Adrenal gland (tissue), 19 donors: ENCODE measurements at places on chromosomes 4 and X. TPM values are rescaled to one million over a fixed set of nuclear protein-coding genes. Genes with fewer than 3 reads are reported as not detected.

- no peaks in the 10 kb centered on the region for H3K4me1 ChIP-seq
- no peak overlapping the region for H3K4me3 ChIP-seq
- no peak overlapping the region for H3K27ac ChIP-seq
- H3K27me3 ChIP-seq, result no peaks in the 10 kb centered on the region
- DNase-seq, result peak; percentile 39
Observed at GRCh38 chr4:16001484-16001858, 38.5 kb upstream of the FGFBP2 start.

DNA sequence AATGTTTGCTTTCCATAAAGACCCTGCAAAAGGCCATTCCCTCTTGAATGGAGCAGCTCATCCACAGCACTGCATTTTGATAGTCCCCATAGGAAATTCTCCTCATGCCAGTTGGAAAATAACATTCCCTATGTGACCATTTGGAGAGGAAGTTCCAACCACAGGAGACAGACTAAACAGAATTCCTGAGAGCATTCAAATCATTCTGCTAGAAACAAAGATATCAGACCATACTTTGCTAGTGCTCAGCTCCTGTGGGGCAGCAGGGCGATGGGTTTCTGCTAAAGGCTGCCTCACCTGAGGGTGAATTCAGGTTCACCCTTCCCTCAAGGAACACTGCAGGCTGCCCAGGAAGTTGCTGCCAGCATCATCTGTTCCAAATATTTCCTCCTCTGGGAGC is 58.8 kb downstream of the LNX1 start:
- H3K36me3 ChIP-seq, result no peaks in the 10 kb centered on the region
- H3K27me3 ChIP-seq, result no peaks in the 10 kb centered on the region
- H3K4me1 ChIP-seq, result no peaks in the 10 kb centered on the region
- H3K4me3 ChIP-seq, result no peak overlapping the region

DNA sequence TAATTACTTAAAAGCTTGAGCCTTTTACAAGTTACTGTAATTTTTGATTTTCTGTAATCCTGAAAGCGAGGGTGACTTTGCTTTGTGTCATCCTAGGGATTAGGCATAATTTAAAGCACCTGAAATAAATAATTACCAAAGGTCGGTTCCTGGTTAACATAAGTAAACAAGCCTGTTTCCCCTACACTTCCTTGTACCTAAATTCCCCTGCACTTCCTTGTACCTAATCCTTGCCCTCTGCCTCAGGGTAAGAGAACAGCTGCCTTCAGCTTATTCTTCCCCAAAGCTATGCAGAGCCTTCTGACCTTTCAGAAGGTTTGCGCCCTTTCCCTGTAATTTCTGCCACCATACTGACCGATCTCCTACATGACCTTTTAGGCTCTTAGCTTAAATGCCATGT is 166.1 kb upstream of the PDE5A start:
- no peak overlapping the region for H3K27ac ChIP-seq
- no peaks in the 10 kb centered on the region for H3K27me3 ChIP-seq
- no peak overlapping the region for H3K4me3 ChIP-seq

DNA sequence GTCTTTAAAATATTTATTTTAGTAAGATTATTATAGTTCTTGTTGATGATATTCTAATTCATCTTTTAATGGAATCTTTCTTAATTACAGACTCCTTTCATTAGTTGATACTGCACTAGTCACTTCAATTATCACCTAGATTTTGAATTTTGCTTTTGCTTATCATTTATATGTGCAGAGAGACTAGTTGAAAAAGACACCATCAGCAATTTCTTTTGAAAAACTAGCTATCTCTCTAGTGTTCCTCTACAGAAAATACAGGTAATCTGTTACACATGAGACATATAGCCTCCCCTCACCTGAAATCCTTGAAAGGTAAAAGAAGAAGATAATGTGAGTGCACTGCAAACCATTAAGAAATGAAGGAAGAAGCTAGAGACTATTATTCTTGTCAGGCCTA is 31.3 kb downstream of the GPRIN3 start:
- H3K4me1 ChIP-seq, result no peaks in the 10 kb centered on the region
- no peaks in the 10 kb centered on the region for H3K36me3 ChIP-seq

- no peak overlapping the region for H3K27ac ChIP-seq
- H3K27me3 ChIP-seq, result no peaks in the 10 kb centered on the region
- no peak overlapping the region for H3K4me3 ChIP-seq
- DNase-seq, result no peak
- H3K36me3 ChIP-seq, result no peaks in the 10 kb centered on the region
Observed at GRCh38 chrX:16990839-16991238, 44.4 kb downstream of the REPS2 start.

- peak; percentile 70 for DNase-seq
- no peaks in the 10 kb centered on the region for H3K4me1 ChIP-seq
- no peaks in the 10 kb centered on the region for H3K36me3 ChIP-seq
- H3K27ac ChIP-seq, result no peak within 1 kb of the TSS
Observed at GRCh38 chrX:102515975-102516941, at the start of gene TMSB15A. Gene TMSB15A (minus strand): TSS chrX:102516739.

DNA sequence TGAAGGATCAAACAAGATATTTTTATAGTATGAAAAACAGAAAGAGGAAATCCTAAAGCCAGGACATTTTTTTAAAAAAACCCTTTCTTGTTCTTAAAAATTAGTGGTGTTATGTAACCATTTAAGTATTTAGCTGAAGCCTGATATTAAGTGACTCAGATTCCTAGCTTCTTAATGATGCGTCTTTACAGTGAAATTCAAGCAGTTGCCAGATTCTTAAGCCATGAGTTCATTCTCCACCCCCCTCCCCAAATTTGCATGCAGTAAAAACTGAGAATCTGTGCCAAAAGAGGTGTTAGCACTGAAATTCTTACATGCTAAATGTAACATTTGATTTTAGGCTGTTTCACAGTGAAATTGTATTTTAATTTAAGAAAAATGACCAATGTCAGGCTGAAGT is 180.8 kb downstream of the RAPGEF2 start:
- H3K4me1 ChIP-seq, result no peaks in the 10 kb centered on the region
- no peak overlapping the region for H3K4me3 ChIP-seq
- DNase-seq, result no peak
- H3K27ac ChIP-seq, result no peak overlapping the region
- H3K27me3 ChIP-seq, result no peaks in the 10 kb centered on the region
- H3K36me3 ChIP-seq, result no peaks in the 10 kb centered on the region

- H3K4me3 ChIP-seq, result no peak overlapping the region
- H3K36me3 ChIP-seq, result no peaks in the 10 kb centered on the region
- H3K27me3 ChIP-seq, result no peaks in the 10 kb centered on the region
- no peak for DNase-seq
- H3K27ac ChIP-seq, result no peak overlapping the region
- no peaks in the 10 kb centered on the region for H3K4me1 ChIP-seq
Observed at GRCh38 chrX:152822383-152823086, 8.0 kb downstream of the CETN2 start.

Gene CCDC110
- total RNA-seq, result 0.50 TPM

Gene ATP6AP1
- 95.0 TPM for total RNA-seq

Gene POU4F2
- total RNA-seq, result not detected
